ENCODE measurements at places on chromosomes 4 and X. TPM values are rescaled to one million over a fixed set of nuclear protein-coding genes. Genes with fewer than 3 reads are reported as not detected.

The AMOT gene
- total RNA-seq = 19.1 TPM

The CCDC160 gene
- total RNA-seq = 8.5 TPM

The CT45A5 gene
- total RNA-seq = 0.46 TPM

The HTRA3 gene
- 2.8 TPM for total RNA-seq

The SLC9B2 gene
- total RNA-seq = 95.7 TPM

The GPR34 gene
- 17.1 TPM for total RNA-seq

The GYPA gene
- total RNA-seq = 5.1 TPM

The CENPVL2 gene
- 6.7 TPM for total RNA-seq

The TKTL2 gene
- 0.46 TPM for total RNA-seq

The PITX2 gene
- 11.8 TPM for total RNA-seq

The ARHGAP24 gene
- 15.0 TPM for total RNA-seq

The AKAP14 gene
- 5.1 TPM for total RNA-seq

The MAGEA10 gene
- not detected for total RNA-seq

The PSMD10 gene
- total RNA-seq = 108 TPM

The EPHA5 gene
- 84.4 TPM for total RNA-seq

The PABPC5 gene
- total RNA-seq = 16.6 TPM

The IL13RA1 gene
- total RNA-seq = 9.5 TPM

The GAGE2A gene
- not detected for total RNA-seq

The BEX3 gene
- total RNA-seq = 289 TPM

The NPY1R gene
- 19.8 TPM for total RNA-seq

The CXXC4 gene
- total RNA-seq = 68.0 TPM

The MBNL3 gene
- 5.8 TPM for total RNA-seq

The SH3D19 gene
- 19.4 TPM for total RNA-seq

The XAGE1A gene
- not detected for total RNA-seq
